ENCODE measurements at places on chromosomes 11 and 22.

- no peak for DNase-seq
Observed at GRCh38 chr11:693887-694562, 997 bp downstream of the DEAF1 start.

DNA sequence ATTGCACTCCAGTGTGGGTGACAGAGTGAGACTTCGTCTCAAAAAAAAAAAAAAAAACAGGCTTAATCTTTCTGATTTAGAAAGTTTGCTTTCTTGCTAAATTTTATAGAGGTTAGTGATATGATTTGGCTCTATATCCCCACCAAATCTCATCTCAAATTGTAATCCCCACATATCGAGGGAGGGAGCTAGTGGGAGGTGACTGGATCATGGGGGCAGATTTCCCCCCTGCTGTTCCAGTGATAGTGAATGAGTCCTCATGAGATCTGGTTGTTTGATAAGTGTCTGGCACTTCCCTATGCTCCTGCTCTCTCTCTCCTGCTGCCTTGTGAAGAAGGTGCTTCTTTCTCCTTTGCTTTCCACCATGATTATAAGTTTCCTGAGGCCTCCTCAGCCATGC is 90.9 kb downstream of the OSBP2 start:
- DNase-seq = no peak

DNA sequence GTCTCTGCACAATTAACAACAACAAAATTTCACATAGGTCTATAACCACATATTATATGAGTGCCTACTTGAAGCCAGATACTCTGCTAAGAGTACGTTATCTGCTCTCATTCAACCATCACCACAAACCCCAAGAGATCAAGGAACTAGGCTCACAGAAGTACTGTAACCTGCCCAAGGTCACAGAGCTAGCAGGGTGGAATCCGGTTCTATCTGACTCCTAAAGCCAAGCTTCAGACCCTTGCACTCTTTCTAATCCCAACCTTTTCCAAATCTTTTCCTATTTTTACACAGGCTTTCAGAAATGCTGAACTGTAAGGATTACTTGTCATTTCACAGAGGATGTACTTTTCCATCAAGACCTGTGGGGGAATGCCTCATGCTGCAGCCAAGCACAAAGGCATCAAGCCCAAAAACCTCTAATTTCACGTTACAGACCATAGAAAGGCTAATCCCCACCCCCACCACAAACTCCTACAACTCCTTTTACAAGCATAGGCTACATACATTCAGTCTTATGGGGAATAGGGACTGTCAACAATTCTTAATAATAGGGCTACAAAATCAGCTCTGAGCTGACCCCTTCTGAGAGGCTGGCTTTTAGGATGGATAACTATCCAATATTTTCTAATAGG is 927 bp downstream of the PRCP start:
- no peak for DNase-seq

DNA sequence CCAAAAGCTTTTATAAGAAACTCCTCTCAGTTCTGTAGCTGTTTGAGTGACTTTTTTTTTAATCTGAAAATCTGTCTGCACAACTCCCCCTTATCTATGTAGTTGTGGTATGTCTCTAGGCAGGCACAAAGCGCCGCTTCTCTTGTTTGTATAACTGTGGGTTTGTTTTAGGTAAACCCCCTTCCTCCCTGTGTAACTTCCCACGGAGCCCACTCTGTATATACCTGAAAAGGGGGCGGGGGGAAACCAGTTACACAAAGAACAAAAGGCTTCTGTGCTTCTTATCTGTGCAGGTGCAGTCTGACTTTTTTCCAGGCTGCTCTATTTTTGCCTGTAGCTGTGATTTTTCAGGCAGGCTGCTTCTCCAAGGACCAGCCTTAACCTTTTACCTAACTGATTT is 13.2 kb downstream of the OR10AG1 start:
- DNase-seq = no peak

GRCh38 chr11:18791207-18791968 is at the start of gene PTPN5:
Gene PTPN5 (minus strand): TSS chr11:18791798. CDS start chr11:18771958, 19,840 bp downstream.
- no peak for DNase-seq

DNA sequence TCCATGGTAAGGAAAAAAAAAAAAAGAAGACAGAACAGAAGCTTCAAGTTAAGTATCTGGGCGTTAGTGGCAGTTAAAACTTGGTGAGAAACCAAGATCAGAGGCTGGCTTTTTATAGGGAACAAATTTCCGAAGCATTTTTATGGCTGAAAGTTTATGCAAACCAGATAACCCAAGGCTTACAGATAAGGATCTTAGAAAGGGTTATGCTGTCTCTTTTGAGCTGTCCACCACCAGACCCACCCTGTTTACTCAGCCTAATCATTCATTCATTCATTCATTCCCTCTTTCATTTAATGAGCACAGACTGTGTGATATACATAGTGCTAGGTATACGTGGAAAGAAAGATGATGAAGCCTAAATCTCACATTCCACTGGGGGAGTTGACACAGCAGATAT is 89.5 kb downstream of the ME3 start:
- no peak for DNase-seq

GRCh38 chr11:132535830-132536229 is 996.5 kb downstream of the OPCML start:
- DNase-seq = no peak

DNA sequence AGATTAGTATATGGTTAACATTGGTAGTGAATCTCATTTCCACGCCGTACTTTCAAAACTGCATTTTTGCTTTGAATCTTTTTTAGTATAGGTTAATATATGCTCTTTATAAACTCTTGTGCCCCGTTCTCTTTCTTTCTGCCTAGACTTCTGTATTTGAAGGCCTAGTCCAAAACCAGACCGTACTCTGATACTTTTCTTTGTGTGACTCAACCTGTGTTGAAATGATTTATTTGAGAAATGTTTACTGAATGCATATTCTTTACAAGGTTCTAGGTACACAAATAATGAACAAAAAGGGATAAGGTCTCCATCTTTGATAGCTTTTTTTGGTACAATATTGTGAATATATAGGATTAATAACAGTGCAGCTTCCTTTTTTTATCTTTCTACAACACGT is 68.3 kb downstream of the HIPK3 start:
- no peak for DNase-seq

GRCh38 chr11:73875380-73875779 is 1.3 kb downstream of the COA4 start:
- no peak for DNase-seq

DNA sequence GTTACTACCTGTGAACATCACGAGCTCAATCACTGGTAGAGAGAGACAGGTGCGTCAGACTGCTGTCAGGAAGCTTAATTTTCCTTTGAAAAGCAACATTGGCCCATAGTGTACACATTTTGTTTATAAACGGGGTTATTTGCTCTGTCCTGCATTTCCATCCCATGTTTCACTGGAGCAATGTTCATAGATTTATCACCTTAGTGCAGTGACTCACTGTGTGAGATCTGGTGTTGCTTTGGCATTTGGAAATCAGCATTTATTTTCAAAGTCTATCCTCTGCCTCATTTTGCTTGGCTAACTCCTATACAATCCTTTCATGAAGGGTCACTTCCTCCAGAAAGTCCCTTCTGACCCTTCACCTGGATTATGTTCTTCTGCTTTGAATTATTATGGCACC is 529.1 kb downstream of the NELL1 start:
- no peak for DNase-seq
